Stimulated activated CD4-positive, alpha-beta T cell treated with anti-CD3 and anti-CD28 coated beads, Interleukin-1b, Interleukin-23, amount 100 ng/mL, for 1 hour (primary cell): ENCODE measurements at places on chromosomes 11 and 22.

- DNase-seq = no peak
Measured at GRCh38 chr22:45552580-45553350, 50.1 kb downstream of the FBLN1 start.

DNA sequence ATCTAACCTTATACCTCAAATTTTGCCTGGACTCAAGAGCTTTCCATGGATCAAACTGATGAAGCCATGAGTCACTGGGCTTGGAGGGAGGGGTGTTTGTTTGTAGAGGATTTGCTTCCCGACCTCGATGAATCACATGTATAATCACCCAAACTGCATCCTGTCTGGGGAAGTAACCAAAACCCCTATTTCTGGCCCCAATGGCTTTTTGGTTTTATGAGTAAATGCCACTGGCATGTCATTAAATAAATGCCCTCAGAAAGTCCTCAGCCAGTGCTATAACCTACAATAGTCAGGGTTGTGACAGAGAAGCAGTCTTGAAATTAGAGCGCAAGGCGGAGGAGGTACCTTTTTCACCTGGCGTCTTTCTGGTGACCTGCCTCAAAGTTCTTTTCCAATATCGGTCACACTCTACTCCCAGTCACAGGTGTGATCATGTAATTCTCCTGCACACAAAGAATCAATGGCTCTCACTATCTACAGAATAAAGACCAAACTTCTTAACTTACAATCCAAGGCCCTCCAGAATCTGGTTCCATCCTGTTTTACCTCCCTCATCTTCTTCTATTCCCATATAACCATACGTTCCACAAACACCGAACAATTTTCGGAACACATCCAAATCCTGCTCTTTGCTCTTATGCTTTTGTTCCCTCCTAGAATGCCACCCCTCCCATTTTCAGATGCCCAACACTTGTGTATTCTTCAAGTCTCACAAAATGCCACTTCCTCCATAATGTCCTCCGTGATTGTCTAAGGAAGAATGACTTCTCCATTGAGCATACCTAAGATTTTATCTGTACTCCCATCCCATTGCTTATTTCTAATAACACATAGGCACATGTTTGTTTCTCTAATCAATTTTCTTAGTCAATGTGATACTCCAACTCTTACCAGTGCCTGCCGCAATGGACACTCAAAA lies 81.3 kb upstream of the BLID start:
- DNase-seq = no peak

GRCh38 chr11:13214276-13214675 lies 63.3 kb upstream of the BMAL1 start:
- no peak for DNase-seq

- DNase-seq = no peak
Measured at GRCh38 chr11:36311926-36312595, 16.0 kb downstream of the PRR5L start.

GRCh38 chr11:71458146-71459070 lies 5.4 kb downstream of the NADSYN1 start:
- no peak for DNase-seq

DNA sequence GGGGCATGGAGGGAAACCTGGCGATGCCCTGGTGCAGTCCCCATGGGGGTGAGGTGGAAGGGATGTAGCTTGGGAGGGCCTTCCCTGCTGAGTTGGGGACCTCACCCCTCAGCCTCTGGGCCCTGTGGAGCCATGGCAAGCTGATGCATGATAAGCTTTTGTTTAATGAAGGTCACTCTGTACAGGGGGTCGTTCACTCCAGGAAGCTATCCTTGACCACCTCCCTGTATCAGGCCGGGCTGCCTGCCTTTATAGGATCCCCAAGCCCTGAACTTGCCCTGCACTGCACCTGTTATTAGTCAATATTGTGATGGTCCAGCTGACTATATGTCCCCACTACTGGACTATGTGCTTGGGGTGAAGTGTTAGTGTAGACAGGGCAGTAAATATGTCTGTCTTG lies 49.7 kb upstream of the MYEOV start:
- no peak for DNase-seq

DNA sequence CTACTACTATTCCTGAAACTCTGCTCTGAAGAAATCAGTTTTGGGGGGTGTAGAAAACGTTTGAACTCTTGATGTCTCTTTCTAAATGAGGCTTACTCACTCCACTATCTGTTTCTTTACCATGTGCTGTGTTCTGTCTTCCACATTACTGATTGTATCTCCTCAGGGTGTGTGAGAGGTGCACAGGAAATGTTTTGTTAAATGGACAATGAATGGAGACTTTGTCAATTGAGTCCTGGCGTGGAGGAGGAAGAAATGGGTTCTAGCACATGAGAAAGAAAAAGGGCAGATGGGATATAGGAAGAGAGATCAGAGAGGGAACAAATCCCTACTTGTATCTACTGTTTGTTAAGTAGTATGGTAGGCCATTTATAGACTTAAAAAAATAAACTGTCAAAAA lies 577.1 kb upstream of the CCDC90B start:
- DNase-seq = no peak

- DNase-seq = no peak
Measured at GRCh38 chr22:40415531-40416266, 45.3 kb downstream of the SGSM3 start.

DNA sequence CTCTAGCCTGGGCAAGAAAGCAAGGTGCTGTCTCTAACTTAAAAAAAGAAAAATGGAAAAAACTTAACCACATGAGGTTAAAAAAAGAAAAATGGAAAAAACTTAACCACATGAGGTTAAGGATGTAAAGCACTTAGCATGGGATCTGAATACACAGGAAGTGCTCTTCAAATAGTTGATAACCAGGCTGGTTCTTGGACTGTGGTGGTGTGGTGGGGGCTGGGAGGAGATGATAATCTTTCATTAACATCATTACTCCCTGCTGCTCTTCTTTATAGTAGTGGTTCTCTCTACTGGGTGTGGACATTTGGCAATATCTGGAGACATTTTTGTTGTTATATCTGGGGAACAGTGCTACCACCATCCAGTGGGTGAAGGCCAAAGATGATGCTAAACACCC lies 88.4 kb downstream of the TTC17 start:
- no peak for DNase-seq

- no peak for DNase-seq
Measured at GRCh38 chr11:80096736-80097135, 655.9 kb upstream of the TENM4 start.

DNA sequence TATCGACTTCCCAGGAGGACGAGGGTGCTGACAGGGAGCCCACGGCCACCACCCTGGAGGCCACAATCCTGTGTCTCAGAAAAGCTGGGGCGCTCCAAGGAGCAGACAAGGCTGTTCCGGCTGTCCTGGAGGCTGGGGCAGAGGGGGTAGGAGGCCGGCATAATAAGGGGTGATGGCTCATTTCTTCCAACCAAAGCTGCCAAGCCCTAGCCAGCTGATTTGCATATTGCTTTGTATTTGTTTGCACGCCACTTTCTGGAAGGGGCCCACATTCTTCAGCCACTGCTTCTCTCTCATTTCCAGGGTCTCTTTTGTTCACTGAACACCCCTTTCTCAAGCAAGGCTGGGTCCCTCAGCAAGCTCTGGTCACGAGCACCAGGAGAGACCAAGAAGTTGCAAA lies 4.7 kb downstream of the PDE2A start:
- DNase-seq = no peak

- DNase-seq = no peak
Measured at GRCh38 chr22:33299245-33299956, 241.2 kb upstream of the SYN3 start.

DNA sequence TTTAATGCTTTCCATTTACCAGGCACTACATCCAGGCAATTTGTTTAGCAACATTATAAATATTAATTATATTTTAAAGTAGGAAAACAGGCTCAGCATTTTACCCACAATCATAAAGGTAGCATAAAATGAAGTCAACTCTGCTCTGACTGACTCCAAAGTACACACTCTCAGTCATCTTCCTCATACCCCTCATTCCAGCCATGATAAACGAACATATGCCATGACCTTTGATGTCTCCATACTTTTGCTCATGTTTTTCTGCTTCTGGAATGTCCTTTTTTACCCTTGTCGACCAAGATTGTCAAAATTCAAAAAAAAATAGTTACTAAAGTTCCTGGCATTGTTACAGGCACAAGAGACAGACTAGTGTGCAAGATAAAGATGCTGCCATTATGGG lies 77.7 kb upstream of the SOX6 start:
- DNase-seq = no peak

DNA sequence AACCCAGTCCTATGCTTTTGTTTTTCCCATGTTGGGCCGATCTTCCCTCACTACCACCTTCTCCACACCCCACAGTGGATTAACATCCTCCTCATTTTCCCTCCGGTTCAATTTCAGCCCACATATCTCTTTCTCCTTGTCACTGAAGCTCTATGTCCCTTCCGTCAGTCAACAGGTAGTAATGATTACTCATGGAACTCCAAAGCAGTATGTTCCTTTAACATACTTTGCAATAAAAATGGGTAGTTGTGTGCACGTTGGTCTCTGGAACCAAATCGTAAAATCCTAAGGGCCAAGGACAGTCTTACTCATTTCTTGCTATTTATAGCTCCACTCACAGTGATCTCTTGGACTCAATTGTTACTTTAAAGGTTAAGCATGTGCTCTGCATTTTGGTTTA lies 20.2 kb downstream of the AMOTL1 start:
- no peak for DNase-seq

DNA sequence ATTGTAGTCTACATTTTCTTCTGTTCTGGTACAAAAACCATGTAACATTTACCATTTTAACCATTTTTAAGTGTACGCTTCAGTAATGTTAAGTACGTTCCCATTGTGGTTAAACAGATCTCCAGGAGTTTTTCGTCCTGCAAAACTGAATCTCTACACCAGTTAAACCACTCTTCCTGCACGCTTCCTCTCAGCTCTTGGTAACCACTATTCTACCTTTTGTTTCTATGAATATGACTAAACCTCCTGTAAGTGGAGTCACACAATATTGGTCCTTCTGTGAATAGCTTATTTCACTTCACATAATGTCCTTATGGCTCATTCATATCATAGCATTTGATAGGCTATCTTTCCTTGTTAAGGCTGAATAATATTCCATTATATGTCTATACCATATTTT lies 7.1 kb upstream of the EXT2 start:
- DNase-seq = no peak

GRCh38 chr11:128323381-128323780 lies 264.0 kb downstream of the ETS1 start:
- no peak for DNase-seq

- DNase-seq = no peak
Measured at GRCh38 chr11:45150943-45151342, 4.5 kb downstream of the PRDM11 start.

DNA sequence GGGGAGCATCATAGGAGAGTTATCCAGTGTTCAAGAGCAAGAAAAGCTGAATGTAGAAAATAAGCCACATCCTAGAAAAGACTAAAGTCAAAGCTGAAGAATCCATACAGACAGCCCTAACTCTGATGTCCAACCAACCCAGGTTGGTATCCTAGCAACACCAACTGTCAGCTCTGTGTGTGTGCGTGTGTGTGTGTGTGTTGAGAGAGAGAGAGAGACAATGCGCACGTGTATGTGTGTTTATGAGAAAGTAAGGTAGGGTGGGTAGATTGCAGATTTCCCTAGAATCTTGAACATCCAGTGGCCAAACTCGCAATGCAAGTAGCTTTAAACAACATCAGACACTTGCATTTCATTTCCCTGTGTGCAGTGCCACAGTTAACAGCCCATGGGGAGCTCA lies 274.9 kb downstream of the FAM181B start:
- no peak for DNase-seq

DNA sequence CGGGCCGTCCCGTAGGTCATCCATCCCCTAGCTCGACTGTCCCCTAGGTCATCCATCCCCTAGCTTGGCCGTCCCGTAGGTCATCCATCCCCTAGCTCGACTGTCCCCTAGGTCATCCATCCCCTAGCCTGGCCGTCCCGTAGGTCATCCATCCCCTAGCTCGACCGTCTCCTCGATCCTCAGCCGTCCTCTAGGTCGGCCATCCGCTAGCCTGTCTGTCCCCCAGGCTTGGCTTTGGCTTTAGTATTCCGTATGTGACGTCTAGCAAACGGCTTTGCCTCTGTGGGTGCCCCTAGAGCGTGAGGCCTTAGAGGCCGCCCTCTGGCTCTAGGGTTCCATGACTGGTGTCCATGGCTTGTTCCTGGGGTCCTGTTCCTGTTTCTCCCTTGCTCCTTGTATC lies 40.6 kb upstream of the BID start:
- DNase-seq = no peak

DNA sequence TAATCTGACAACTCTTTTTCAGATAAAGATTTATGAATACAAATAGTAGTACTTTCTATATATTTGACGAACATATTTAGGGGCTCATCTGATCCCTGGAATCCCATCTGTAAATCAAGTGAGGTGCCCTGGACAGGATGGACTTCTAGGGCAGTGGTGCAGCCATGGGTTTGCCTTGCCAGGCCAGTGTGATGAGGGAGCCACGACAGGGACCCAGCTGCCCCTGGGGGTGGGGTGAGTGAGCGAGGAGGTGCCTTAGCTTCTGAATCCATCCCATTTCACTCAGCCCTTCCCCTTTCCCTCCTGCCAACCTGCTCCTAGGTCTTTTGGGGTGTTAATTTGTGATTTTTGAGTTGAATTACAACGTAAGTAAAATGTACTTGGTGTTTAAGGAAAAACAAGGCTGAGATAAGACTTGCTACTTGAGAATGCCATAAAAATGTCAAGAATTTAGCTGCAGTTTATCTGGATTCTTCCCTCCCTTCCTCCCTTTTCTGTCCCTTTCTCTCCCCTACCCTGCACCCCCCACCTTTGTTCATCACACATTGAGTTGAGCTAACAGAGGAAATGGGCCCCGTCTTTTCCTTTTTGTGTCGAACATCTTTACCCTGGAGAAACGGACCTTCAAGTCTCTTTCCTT lies 60.8 kb downstream of the PPFIBP2 start:
- DNase-seq = no peak

- DNase-seq = no peak
Measured at GRCh38 chr11:20762980-20763379, 93.6 kb downstream of the NELL1 start.

DNA sequence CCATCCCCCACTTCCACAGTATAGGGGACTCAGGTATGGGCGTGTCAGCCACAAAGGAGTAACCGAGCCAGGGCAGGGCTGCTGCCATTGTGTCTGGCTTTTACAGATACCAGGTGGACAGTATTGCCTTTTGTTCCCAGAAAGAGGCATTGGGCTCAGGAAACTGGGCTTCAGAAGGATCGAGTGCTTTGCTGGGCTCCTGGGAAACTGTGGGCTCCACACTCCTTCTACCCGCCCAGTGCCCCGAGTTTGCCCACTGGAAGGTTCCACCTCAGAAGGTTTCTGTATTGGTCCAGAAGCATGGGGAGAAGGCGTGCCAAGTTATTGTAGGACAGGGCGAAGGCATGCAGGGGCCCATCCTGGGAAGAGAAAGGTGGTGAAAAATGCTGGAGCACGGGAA lies 894.4 kb downstream of the TBC1D22A start:
- DNase-seq = no peak
